ENCODE measurements at places on chromosomes 2 and 18.

DNA sequence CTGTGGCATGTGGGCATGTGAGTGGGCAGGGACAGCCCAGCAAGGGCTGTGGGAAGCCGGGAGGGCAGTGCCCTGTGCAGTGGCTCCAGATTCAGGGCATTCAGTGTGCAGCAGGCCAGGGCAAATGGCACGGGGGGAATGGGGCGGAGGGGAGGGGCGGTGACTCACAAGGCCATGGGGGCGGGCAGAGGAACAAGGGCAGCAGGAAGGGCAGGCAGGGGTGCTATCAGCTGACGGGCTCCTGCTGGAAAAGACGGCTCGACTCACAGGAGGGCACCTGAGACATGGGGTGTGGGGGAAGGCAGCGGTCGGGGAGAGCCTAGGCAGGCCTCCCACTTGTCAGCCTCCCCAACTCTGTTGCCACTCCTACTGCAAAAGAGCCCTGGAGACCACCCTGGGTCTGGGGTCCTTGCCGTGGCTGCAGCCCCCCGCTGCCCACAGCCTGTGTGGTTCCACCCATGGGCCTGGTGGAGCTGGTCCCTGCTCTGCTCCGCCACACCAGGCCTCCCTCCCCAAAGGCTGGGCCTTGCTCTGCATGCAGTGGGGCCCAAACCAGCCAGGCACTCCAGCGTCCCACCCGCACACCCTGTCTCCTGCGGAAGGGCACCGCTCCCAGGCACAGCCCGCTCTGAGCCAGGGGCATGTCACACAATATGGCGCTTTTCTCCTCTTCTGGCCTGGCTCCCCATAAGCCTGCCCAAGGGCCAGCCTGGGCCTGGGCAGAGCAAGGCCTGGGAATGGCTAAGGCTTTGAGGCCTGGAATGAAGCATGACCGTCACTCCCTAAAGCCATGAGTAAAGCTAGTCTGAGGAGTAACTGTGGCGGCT lies 25.9 kb downstream of the HS6ST1 start:
- no peak for DNase-seq

DNA sequence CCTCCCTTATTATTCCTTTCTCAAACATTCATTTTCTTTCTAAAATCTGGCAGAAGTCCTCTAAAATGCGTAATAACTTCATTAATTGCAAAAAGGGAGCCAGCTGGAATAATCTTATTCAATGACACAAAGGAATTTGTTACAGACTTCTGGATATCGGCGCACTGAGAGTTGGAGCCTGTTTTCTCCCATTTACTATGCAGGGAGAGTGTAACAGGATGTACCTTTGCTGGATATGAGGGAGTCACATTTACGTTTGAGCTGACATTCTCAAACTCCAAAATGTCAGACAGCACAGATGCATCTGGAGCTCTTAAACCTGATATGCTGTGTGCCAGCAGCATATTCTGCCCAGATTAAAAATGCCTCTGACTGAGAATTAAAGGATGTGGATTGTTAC lies 275.3 kb downstream of the TMX3 start:
- DNase-seq = no peak

DNA sequence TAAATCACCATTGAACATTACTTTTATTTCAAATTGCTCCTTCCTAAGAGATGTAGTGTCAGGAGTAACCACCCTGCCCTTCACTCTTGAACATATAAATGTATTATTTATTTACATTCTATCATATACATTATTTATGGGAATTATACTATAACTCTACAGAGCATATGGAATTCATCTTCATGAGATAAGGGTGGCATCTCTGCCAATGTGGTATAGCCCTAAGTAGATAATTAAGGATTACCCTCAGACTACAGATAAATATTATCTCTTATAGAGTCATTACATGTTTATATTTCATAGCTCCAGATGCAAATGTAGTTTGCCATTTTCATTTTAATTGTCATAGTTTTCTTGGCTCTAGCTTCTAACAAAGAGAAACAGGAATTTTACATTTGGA lies 17.3 kb downstream of the MEIS1 start:
- no peak for DNase-seq

DNA sequence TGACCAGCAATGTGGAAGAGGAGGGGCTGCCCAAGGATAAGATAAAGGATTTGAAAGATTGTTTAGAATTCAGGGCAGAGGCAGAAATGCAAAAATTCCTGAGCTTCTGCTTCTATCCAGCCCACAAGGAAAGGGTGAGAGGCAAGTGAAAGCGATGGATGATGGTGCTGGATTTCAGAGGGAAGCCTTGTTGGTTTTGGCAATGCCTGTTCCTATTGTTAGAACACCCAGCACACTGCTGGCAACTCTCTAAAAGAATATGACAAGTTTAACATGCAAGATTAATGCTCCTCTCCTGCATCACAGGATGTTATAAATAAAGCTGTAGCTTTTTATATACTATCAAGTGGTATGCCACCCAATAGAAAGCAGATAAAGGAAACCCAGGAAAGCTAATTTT lies 92.6 kb downstream of the ZNF385B start:
- peak; percentile 53 for DNase-seq

GRCh38 chr18:75204732-75205513 lies 4.0 kb downstream of the PTGR3 start:
- peak; percentile 46 for DNase-seq

DNA sequence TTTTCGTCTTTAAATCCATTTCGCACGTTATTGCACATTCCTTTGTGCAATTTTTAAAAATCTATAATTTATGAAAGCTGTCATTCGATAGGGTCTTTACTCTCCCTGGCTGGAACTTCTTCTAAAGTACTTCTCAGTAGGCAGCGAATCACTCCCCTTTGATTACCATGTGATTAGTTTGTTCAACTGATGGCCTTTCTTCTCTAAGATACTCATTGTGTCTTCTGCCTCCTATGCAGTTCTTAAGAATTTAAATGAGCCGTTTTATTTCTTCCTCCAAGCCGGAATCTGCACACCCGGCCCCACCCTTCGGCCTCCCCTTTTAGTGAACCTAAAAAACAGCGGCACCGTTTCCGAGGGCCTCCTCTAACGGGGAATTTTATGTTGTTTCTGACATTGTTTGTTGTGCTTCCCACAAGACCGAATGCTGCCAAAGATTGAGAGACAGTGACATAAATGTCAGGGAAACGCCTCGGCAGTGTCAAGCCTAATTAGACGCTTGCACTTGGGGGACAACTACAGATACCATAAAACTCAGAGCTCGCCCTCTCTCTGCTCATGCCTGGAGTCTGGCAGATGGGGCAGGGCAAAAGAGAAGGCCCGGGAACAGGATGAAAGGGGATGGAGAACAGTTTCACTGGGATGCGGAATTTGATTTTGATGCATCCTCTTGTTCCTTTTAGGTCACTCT lies 255.3 kb downstream of the BCL11A start:
- no peak for DNase-seq

GRCh38 chr2:200860092-200860795 lies 4.2 kb downstream of the CLK1 start:
- peak; percentile 26 for DNase-seq

GRCh38 chr2:50746526-50746925 lies 285.4 kb downstream of the NRXN1 start:
- DNase-seq = no peak

GRCh38 chr2:2016651-2017311 lies 272.5 kb upstream of the PXDN start:
- no peak for DNase-seq

- DNase-seq = no peak
These were observed 430.6 kb downstream of the ERBB4 start for GRCh38 chr2:212107989-212108388.

DNA sequence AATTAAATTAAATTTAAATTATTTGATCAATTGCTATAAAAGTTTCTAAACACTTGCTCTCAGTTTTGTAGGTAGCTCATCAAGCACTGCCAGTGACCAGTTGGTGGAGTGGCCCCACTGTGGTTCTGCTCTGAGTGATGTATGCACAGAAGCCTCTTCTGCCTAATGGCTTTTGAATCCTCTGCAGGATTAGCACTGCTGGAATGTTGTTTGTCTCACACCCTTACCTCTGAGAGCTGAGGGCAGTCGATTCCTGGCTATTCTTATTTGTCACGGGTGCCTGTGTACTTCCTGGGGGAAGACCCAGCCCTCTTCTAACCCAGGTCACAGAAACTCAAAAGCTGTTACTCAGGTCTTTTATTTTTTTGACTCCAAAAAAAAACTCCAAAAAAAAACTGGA lies 9.5 kb downstream of the CAPN14 start:
- DNase-seq = no peak

- peak; percentile 32 for DNase-seq
These were observed 7.1 kb downstream of the MREG start for GRCh38 chr2:216006164-216006663.

- peak; percentile 86 for DNase-seq
These were observed 424.0 kb downstream of the RND3 start for GRCh38 chr2:150063432-150063889.

DNA sequence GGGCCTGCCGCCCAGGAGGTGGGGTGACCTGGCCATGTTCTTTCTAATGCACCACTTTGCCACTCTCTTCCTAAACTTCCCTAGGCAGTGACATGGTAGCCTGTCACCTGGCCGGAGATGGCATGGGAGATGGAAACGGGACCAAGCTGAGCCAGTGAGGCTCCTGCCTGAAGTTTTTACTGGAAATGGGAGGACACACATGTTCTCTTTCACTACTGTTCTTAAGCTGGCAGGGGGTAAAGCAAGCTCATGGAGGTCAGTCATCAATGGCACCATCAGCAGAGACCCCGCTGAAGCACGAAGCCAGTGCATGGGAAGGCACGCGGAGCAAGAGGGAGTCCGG lies 50.7 kb downstream of the ATIC start:
- DNase-seq = no peak

- DNase-seq = no peak
These were observed 374.2 kb upstream of the ID2 start for GRCh38 chr2:8307606-8308180.

DNA sequence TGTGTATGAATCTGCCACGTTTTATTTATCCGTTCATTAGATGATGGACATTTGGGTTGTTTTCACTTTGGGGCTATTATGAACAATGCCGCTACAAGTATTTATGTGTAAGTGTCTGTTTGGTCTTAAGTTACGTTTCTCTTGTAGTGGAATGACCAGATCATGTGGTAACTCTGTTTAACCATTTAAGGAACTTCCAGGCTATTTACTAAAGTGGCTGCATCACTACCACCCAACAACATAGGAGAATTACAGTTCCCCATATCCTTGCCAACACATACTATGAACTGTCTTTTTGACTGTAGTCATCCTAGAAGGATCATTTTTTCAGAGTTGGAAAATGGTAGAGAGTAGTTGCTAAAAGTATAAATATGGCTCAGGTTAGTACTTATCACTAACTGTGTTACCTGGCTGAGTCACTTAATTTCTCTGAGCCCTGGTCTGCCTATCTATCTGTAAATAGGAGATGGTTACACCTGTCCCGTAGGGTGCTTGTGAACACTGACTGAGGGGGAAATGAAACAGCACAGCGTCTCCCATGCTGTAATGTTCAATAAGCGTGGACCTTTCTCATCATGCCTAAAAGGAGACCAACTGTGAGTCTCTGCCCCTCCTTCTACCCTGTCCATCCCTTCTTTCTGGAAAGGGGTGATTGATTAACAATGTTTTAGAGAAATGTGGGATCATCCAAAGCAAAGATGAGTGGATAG lies 103.1 kb downstream of the SH3RF3 start:
- no peak for DNase-seq

GRCh38 chr2:118982039-118982438 lies 40.0 kb downstream of the MARCO start:
- DNase-seq = no peak

DNA sequence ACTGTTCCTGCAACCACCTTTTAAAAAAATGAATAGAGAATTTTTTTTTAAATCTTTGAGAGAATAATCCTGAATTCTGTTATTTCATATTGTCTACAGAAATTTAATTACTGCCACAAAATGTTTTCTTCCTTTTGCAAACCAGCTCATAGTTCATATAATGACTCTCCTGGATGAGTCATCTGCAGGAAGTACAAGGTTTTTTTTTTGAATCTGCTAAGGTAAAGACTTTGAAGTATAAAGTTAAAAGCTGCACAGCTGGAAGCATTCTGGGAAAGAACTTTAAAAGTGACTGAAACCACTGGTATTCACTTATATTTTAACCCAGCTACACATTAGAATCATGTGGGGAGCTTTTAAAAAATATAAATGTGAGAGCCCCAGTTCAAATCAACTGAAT lies 25.4 kb downstream of the SESTD1 start:
- DNase-seq = no peak

DNA sequence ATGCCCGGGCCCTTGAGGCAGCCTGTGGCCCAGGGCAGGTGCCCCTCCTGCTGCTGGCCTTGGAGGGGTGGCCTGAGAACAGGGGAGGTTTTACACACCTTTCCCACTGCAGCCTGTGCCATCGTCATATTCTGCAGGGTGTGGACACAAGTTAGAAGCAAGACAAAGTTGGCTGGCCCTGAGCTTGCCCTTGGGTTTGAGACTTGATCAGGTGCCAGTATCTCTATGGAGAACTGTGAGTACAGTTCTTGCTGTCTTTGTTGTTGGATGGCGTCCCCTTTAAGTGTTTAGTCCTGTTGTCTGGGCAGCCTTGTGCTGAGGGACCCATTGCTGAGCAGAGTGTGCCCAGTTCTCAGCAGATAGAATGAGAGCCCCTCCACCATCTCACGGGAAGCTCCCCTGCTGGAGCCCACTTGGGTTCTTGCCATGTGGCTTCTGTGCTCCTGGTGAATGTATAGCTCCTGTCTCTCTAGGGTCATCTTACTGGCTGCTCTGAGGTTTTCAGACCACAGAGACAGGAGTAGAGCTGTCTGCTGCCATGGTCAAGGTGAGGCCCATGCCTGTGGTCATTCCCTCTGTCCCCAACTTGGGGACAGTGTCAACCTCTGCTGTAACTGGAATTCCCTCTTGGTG lies 115.9 kb downstream of the SH3RF3 start:
- no peak for DNase-seq

DNA sequence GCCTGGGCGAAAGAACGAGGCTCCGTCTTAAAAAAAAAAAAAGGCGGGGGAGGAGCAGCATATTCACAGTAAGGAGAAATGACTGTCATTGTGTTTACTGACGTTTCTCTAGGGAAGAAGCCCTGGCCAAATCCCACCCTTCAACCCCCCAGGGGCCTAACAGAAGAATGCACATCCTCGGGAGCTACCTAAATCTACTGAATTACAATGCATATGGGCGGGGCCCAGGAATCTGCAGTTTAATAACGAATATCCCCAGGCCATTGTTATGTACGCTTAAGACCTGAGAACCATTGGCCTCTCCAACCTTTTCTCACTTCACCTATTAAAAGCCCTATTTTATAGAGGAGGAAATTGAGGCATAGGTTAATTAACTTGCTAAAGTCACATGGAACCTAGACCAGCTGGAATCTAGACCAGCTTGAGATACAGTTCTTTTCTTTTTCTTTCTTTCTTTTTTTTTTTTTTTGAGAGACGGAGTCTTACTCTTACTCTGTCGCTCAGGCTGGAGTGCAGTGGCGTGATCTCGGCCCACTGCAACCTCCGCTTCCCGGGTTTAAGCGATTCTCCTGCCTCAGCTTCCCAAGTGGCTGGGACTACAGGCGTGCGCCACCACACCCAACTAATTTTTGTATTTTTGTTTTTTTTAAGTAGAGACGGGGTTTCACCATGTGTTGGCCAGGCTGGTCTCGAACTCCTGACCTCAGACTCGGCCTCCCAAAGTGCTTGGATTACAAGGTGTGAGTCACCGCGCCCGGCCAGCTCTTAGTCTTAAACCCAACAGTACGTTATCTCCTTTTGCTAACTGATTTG lies 708 bp upstream of the RIF1 start:
- no peak for DNase-seq
